Activated CD8-positive, alpha-beta memory T cell treated with anti-CD3 and anti-CD28 coated beads, Interleukin-2, amount 50 U/mL, for 48 hours (primary cell): ENCODE measurements at places on chromosomes 16 and 17.

DNA sequence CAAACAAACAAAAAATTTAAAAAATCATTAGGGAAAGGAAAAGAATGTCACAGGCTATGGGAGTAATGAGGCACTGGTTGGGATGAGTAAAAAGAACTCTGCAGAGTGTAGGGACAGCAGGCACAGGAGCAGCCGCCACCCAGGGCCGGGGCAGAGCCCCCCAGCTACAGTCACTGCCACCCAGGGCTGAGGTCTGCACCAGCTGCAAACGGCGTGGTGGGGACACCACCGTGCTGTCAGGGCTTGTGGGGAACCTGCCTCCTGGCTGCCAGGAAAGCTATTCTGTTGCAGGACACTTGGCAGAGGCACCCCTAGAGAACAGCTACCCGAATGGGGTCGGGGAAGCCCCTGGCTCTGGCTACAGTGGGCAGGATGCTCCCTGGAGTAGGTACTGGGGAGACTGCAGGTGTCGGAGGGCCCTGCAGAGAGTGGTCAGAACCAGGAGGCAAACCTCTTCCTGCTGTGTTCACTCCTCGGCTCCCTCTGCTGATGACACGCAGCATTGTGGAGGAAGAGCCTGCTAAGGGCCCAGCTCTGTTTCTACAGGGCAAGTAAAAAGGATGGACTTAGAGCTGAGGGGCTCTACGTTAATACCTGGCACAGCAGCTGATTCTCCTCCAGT lies 32.3 kb upstream of the CAPN15 start:
- no peak for DNase-seq

DNA sequence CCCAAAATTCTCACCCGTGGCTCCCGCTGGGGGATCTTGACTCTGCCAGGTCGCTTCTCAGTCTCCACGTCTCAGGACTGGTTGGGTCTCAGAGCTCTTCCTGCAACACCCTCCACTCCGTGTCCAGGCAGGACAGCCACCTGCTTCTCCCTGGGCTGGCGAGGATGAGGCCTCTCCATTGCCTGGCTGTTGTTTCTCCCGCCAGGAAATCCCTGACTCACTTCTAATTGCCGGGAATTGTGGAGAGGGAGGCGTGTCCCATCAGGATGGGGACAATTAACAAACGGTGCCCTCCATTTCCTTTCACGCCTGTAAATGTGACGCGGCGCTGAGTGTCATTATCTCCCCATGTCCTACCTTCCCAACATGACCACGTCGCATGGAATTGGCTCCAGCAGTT lies 204.5 kb downstream of the RBFOX3 start:
- no peak for DNase-seq

DNA sequence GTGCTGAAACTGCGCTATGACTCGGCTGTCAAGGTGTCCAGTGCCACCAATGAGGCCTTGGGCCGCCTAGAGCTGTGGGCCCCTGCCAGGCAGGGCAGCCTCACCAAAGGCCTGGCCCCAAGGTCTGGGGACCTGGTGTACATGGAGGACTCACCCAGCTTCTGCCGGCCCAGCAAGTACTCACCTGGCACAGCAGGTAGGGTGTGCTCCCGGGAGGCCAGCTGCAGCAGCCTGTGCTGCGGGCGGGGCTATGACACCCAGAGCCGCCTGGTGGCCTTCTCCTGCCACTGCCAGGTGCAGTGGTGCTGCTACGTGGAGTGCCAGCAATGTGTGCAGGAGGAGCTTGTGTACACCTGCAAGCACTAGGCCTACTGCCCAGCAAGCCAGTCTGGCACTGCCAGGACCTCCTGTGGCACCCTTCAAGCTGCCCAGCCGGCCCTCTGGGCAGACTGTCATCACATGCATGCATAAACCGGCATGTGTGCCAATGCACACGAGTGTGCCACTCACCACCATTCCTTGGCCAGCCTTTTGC lies 25.0 kb downstream of the WNT9B start:
- DNase-seq, result no peak

GRCh38 chr17:30153463-30153862 lies 36.8 kb downstream of the NSRP1 start:
- no peak for DNase-seq

GRCh38 chr17:39870776-39871175 lies 2.8 kb downstream of the ZPBP2 start:
- no peak for DNase-seq

DNA sequence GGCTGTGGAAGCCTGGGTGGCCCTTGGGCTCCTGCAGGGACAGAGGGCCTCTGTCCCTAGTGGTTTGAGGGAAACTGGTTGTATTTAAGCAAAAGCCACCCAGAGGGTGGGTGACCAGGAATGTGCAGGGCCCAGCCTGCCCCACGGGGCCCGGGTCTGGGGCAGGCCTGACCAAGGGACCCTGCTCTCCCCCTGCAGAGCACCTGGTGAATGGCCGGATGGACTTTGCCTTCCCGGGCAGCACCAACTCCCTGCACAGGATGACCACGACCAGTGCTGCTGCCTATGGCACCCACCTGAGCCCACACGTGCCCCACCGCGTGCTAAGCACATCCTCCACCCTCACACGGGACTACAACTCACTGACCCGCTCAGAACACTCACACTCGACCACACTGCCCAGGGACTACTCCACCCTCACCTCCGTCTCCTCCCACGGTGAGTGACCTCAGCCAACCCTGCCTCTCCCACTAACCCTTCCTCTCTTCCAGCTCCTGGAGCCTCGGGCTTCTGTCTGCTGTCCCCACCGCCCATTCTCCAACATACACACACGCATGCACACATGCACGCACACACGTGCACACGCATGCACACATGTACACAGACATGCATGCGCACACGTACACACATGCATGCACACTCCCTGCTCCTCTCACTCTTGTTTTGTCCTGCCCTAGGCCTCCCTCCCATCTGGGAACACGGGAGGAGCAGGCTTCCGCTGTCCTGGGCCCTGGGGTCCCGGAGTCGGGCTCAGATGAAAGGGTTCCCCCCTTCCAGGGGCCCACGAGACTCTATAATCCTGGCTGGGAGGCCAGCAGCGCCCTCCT lies 10.4 kb downstream of the GALK1 start:
- no peak for DNase-seq

GRCh38 chr17:66403846-66404556 lies 101.6 kb downstream of the PRKCA start:
- DNase-seq, result no peak

GRCh38 chr16:75225092-75225491 lies 6.3 kb downstream of the CTRB1 start:
- no peak for DNase-seq

DNA sequence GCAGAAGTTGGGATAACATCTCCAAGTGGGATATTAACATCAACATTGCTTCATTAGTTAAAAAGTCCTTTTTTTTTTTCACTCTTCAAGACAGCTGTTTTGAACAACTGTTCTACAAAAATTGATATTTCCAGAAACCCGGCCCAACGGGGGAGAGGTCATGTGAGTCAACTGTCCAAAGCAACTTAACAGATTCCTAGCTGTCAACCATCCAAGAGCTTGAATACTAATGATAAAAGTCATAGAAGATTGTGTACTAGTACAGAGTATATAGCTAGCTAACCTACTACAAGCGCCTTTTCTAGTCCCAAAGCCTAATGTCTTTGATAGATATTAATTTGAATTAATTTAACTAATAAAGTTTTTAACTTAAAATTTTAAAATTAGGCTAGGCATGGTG lies 172.0 kb downstream of the CYB561 start:
- DNase-seq, result no peak

- no peak for DNase-seq
Measured at GRCh38 chr16:66752379-66752778, 970 bp upstream of the DYNC1LI2 start.

DNA sequence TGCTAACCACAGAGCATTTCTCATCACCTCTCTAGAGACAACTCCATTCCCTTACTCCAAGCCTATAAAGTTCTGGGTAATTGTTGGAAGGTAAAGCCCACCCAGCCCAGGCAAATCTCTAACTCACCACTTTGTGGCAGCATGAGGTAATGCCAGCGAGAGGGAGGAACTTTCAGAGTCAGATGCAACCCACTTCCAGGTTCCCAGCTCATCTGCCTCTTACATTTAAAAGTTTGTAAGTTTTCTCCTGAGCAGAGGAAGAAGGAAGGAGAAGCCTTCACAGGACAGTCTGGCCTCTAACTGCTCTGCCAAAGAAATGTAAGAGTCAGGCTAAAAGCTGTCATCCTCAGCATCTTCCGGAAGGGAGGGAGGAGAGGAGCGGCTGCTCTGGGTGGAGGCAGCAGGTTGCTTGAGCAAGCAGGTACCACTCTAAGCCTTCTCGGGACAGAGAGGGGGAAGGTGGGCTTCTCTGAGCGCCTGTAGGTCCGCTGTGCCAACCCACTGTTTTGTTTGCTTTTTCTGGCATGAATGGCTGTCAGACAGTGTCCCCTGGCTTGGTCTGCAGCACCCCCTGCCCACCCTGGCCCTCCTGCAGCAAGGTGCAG lies 1.0 kb downstream of the ZNF319 start:
- no peak for DNase-seq
